ENCODE measurements at places on chromosomes 2 and 18. TPM values are rescaled to one million over a fixed set of nuclear protein-coding genes. Genes with fewer than 3 reads are reported as not detected.

Gene DPYSL5
- total RNA-seq: not detected

Gene UCN
- 0.34 TPM for total RNA-seq

Gene POMC
- 0.54 TPM for total RNA-seq

Gene SERPINB4
- not detected for total RNA-seq

Gene TGFA
- total RNA-seq: 12.2 TPM

Gene USP14
- 16.6 TPM for total RNA-seq

Gene DHRS9
- not detected for total RNA-seq

Gene MLPH
- total RNA-seq: 3.3 TPM

Gene STAMBP
- total RNA-seq: 15.3 TPM

Gene GCG
- not detected for total RNA-seq

Gene CRYGC
- not detected for total RNA-seq

Gene MC2R
- total RNA-seq: not detected

Gene HADHA
- 187 TPM for total RNA-seq

Gene C2orf92
- 2.3 TPM for total RNA-seq

Gene MREG
- 1.1 TPM for total RNA-seq

Gene ALPP
- not detected for total RNA-seq

Gene EFHD1
- not detected for total RNA-seq

Gene IL1RN
- total RNA-seq: not detected

Gene SCYGR6
- total RNA-seq: not detected

Gene ERMN
- total RNA-seq: not detected

Gene ATP6V1C2
- under 0.01 TPM for total RNA-seq

Gene PRR30
- not detected for total RNA-seq

Gene MAPRE2
- total RNA-seq: 15.7 TPM

Gene REG3A
- total RNA-seq: not detected

Gene RSAD2
- under 0.01 TPM for total RNA-seq

Gene NPAS2
- 5.4 TPM for total RNA-seq

Gene ACVR1
- total RNA-seq: 15.9 TPM

Gene PID1
- total RNA-seq: 0.11 TPM

Gene COLEC11
- total RNA-seq: 0.65 TPM

Gene PSMA8
- total RNA-seq: not detected

Gene CCDC148
- total RNA-seq: 0.34 TPM

Gene ASXL3
- total RNA-seq: under 0.01 TPM

Gene UGT1A5
- not detected for total RNA-seq

Gene PLB1
- total RNA-seq: 0.43 TPM

Gene LRRC30
- total RNA-seq: not detected

Gene HNRNPLL
- 46.1 TPM for total RNA-seq

Gene CLHC1
- total RNA-seq: 7.6 TPM

Gene MAP3K19
- not detected for total RNA-seq

Gene RESP18
- total RNA-seq: not detected

Gene HOXD8
- 23.8 TPM for total RNA-seq

Gene EDAR
- total RNA-seq: not detected

Gene LINC00305
- total RNA-seq: not detected

Gene IGFBP2
- 1.4 TPM for total RNA-seq

Gene PPP1R1C
- total RNA-seq: 0.33 TPM

Gene GALR1
- total RNA-seq: not detected

All from dermis lymphatic vessel endothelial cell (primary cell).